ENCODE measurements at places on chromosomes 5 and 9.

DNA sequence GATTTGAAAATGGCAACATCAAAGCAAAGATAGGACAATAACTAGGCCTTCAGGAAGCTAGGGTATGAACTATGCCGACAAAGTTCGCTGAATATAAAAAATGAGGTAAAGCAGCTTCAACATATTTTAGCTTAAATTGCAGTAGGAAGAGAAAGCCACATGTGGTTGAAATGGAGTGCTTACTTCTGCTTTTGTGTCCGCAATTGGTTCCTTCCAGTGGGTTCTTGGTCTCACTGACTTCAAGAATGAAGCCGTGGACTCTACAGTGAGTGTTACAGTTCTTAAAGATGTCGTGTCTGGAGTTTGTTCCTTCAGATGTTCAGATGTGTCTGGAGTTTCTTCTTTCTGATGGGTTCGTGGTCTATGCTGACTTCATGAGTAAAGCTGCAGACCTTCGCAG lies 95.2 kb downstream of the APTX start:
- no peak for ATAC-seq

DNA sequence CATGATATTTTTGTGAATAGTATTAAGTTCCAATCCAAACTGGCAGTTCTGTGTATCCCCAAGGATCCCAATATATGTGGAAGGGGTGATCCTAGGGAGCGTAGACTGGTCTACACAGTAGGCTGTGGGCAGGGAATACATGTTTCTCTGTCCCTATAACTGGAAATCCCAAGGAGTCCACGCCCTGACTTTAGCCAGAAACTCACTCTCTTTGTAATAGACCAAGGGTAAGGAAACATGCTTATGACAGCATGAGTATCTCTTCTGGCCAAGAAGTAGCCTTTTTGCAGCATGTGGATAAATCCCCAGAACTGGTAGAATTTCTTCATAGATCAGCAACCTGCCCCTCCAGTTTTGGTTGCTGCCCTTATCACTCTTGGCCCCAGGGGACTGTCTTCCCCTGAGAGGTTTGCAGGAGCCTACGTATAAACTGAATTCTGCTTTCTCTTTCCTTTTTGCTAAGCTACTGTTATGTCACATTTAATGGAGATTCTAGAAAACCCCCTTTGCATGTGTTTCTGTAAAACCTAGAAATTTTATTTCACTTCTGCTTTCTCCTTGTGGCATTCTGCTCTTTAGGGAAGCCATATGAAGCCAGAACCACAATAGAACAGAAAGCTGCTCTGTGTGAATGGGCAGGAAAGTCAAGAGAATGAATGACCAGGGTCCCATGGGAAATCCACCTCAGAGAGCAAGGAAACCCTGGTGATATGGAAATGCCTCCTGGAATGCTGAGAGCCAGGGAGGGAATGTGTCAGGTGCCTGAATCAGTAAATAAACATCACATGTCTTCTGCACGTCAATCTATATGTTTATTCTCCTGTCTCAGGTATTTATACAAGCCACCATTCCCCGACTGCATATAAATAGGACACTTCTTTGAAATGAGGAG lies 3.5 kb downstream of the IFNA2 start:
- peak; percentile 90 for ATAC-seq

- no peak for ATAC-seq
These were observed 78.4 kb downstream of the TSPAN17 start for GRCh38 chr5:176725521-176726280.

GRCh38 chr5:55176176-55176818 lies 3.3 kb upstream of the CDC20B start:
- no peak for ATAC-seq

DNA sequence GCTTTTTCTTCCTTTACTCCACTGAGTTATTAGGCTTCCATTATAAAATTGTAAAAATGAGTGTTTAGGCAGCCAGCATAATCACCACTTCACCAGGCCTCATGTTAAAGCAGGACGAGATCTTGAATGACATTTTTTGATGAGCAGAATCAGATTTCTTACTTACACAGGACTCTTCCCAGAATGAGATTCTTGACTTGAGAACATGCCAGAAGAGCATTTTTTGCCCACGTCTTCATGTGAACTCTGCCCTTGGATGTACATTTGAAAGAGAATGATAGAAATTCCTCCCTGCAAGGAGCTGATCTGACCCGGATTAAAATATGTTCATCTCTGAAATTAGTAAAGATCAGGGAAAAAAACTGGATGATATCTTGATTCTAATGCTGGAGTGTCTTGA lies 212.1 kb upstream of the ADRA1B start:
- ATAC-seq, result no peak

DNA sequence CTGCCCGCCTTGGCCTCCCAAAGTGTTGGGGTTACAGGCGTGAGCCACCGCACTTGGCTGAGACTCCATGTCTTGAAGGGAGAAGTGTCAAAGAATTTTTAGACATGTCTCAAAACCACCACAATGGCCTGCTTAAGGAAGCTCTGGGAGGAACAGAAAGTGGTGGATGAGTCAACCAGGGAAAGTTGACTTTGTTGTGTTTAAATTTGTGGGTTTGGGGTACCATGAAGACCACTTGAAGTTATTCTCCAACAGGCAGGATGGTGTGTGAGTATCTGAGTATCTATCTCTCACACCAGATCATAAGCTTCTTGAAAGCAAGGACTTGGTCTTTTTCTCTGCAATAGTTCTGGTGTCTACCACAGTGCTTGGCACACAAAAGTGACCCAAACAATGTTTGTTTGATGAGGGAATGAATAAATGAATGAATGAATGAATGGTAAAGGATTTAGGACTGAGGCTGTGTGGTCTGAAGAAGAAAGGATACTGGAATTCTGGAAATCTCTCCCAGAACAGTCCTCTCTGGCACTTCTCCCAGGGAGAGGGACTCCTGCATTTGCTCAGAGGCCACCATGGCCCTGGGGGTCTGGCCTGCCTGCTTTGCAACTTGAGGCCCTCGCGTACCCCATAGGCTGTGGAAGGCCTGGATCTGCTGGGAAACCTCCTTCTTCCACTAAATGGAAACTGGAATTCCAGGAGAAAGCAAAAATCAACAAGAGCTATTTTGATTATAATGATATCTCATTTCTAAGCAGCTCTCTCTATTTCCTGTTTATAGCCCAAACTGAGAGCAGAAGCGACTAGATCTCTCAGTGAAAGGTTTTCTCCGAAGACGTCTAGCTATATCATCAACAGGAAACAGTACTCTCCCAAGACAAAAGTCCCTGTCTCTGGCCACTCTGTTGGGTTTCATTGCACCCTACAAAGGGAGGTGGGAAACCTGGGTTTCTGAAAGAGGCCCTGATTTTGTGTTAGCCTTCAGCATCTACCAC lies 187.9 kb downstream of the PALM2AKAP2 start:
- ATAC-seq, result no peak

GRCh38 chr5:16712178-16712577 lies 95.4 kb upstream of the RETREG1 start:
- no peak for ATAC-seq

- ATAC-seq, result no peak
These were observed 69.2 kb downstream of the SPATA31D1 start for GRCh38 chr9:82057805-82058204.

GRCh38 chr9:97425973-97426336 lies 14.1 kb downstream of the TDRD7 start:
- no peak for ATAC-seq

DNA sequence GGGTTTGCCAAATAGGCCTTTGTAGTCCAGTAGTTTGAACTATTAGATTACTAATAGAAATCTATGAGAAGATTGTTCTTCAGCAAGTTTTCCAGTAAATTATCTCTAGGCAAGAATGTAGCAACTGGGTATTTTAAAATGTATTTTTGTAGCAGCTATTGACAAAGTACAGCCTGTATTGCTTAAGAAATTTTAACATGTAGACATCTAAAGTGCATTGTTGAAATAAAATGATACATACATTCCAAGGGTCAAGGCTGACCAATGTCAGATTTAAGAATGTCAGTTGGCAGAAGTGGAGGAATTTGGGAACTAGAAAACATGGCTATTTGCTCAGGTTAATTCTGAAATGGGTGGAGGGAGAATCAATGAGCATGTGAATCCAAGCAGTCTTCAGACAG lies 57.5 kb upstream of the ZSWIM6 start:
- no peak for ATAC-seq

DNA sequence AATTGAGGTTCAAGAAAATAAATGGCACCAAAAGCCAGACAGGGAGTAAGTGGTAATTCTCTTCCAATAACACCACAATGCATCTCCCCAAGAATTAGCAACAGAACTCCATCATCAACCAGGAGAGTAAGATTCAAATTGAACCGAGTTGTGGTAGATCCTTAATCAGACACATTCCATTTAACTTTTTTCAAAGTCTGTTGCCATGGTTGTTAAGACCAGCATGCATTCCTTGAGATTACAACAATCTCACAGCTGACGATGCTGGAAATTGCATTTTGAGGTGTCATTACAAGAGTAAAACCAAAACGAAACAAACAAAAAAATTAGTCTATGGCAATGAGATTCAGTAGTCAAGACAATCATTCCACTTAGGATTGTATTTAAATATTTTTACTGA lies 78.9 kb upstream of the ZNF462 start:
- no peak for ATAC-seq

DNA sequence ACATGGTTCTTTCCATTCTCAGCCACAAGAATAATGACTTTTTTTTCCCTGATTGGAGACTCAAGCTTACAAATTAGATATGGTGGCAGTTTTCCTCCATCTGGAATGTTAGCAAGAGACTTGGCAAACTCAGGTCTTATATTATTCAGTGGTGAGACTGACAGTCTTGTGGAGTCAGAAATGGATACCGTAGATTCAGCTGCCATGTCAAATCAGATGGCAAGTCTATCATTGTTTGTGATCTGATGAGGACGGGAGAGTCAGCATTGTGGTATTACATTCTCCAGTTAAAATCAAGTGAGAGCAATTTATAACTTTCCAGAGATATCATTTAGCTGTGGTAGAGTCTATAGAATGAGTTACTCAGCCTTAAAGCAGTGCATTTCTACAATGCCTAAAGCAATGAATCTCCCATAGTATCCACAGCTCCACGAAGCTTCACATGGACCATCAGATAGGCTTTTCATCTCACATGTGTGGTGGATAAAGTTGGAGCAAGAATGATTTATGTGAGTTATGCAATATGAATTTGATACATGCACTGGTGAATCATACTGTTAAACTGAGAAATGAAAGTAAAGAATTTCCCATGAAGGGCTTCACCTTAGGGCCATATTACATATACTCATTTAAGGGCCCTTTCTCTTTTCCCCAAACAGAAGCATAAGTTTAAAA lies 430.6 kb downstream of the ZNF608 start:
- ATAC-seq, result no peak

DNA sequence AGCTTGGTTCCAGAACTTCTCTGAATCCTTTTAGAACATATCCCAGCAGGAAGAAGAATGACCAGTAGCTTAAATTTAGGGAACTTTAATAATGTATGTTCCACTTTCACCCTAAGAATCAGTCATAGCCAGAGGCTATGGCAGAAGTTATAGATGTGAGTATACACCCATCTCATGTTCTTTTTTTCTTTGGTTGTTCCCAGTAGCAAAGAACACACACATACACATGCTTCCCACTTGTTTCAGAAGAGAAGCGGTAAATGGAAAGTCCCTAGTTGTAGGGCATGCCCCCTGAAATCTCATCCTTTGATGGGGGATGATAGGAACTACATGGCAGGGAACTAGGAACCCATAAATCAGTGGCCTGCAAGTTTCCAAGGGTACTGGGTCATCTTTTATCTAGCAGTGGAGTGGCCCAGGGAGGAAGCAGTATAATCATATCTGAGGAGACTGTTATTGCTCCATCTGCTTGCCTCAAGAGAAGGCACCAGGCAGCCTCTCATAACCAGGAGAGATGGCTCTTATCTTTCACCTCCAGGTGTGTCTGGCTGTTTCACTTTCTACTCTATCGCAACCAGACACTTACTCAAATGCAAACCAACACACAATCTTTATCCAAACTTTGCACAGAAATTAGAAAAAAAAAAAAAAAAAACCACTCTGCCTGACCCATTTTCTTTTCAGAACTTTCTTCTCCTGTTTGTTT lies 109.5 kb downstream of the SNCAIP start:
- peak; percentile 13 for ATAC-seq

GRCh38 chr5:14171046-14171445 lies 27.9 kb downstream of the TRIO start:
- ATAC-seq, result no peak

GRCh38 chr5:34452170-34452828 lies 203.8 kb upstream of the RAI14 start:
- ATAC-seq, result no peak

DNA sequence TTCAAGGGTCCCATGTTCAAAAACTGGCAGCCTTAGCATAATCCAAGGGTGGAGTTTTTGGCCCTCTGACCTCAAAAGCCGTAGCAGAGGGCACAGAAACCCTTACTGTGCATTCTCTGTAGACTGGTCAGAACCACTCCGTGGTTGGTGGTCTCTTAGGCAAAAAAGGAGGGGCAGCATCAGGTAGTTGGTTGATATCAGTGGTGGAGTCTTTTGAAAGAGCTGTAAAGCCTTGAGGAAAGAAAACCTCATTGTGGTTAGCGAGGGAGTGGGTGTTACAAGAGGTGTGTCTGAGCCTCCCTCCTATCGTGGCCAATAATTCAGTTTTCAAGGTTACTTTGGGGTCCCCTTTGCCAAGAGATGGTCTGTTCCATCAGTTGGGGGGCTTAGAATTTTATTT lies 40.9 kb downstream of the ARHGEF28 start:
- ATAC-seq, result no peak

- no peak for ATAC-seq
These were observed 41.9 kb downstream of the NACC2 start for GRCh38 chr9:136052991-136053756.

- ATAC-seq, result no peak
These were observed 461.4 kb upstream of the ST8SIA4 start for GRCh38 chr5:101364469-101364868.

- ATAC-seq, result no peak
These were observed 8.7 kb upstream of the B4GALT1 start for GRCh38 chr9:33175649-33176325.

- no peak for ATAC-seq
These were observed 62.1 kb upstream of the CTXN3 start for GRCh38 chr5:127586811-127587210.

- peak; percentile 63 for ATAC-seq
These were observed 63.3 kb downstream of the FREM1 start for GRCh38 chr9:14846871-14847311.

GRCh38 chr5:10735569-10736276 lies 25.3 kb downstream of the DAP start:
- ATAC-seq, result no peak

- ATAC-seq, result no peak
These were observed 35.7 kb downstream of the AK8 start for GRCh38 chr9:132842124-132843044.

DNA sequence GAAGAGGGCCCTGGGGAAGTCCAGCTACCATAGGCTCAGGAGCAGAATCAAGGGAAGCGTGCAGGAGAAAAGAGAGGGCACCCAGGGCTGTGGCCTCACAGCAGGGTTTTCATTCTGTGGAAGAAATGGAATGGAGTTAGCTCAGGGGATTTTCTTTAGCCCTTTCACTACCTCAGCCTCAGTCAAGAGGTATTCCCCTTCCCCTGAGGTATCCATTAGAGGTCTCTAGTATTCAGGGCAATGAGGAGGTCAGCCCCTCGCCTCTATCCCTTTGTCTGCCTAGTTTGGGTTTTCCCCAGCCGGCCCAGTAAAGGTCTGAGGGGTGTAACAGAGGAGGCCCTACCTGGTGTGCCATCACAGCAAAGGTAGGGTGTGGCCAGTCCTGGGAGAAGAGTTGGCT lies 21.5 kb downstream of the GFRA3 start:
- no peak for ATAC-seq
